ENCODE measurements at places on chromosomes 5 and 9.

DNA sequence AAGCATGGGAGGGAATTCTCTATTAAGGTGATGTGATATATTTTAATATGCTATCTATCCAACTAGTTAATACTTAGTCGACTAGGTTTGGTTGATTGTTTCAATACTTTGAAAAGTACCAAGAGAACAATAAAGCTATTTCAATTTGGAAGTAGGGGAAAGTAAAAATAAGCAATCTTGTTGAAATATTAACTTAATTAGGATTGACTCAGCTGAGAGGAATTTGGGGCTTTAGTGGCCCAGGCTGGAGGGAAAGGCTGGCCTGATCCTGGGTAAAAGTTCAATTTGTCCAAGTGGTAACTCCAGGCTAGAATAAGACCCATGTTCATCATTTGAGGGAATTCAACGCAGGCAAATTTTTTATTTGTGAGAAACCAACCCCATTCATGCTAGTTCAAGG is 48.6 kb downstream of the NMUR2 start:
- no peak for DNase-seq

- DNase-seq, result no peak
These were observed 65.8 kb downstream of the ERAP1 start for GRCh38 chr5:96741891-96742309.

DNA sequence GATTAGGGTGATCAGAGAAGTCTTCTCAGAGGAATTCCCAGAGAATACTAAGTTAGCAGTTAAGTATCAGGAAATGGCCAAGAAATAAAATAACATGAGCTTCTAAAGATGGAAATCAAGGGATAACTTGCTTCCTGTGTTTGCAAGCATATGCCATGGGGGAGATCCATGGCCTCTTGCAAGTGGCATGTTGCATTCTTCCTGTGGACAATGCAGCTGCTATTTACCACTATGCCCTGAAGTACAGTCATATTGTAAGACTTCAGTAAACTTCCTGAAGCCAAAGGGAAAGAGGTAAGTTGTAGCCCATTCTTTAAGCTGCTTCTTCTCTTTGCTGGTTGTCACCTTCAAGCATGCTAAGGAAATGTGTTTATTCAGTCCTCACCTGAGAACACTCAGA is 154.7 kb upstream of the RUSC2 start:
- no peak for DNase-seq

DNA sequence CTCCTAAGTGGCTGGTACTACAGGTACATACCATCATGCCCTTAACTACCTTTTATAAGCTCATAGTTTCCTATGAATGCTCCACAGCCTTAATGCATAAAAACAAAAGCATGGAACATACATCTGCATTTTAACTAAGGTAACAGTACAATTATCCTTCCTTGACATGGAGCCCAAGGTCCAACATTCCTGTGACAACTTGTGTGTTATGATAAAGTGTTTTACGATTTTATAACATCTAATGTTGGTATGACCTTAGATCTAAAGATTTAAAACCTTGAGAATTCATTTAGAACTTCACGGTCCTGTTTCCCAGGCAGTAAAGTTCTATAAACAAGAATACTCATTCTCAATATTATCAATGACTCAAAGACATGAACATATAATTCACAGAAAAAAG is 43.1 kb downstream of the GNG10 start:
- no peak for DNase-seq

DNA sequence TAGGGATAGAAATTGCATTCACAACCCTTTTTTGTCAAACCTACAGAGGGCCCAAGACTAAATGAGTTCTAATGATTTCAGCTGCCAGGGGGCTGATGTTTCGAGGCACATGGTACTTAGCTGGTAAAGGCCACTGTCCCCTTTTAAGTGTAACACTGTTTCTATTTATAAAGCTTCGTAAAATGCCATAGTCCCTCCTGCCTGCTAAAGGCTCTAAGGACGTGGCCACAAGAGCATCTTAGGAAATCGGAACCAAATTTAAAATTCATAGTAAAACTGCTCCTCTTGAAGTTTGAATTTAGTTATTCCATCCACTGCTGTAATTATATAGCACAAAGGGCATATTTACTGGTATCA is 170.3 kb upstream of the WWC1 start:
- no peak for DNase-seq

DNA sequence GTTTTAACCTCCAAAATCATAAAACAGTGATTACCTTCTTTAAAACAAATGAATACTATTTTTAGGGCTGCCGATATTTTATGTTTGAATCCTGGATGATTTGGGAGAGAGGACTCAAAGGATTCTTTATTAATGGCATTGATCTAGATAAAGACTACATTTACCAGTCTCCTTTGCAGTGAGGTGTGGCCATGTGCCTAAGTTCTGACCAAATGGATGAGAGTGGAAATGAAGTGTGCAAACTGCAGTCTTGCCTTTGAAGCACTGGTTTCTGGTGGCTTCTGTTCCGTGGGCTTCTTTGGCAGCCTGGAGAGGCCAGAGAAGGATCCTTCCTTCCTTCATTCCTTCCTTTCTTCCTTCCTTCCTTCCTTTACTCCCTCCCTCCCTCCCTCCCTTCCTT is 24.3 kb upstream of the GDA start:
- DNase-seq, result no peak

GRCh38 chr9:99859243-99859980 is 37.7 kb downstream of the NR4A3 start:
- no peak for DNase-seq

GRCh38 chr5:180494510-180495181 is 467 bp downstream of the CNOT6 start:
- no peak for DNase-seq

GRCh38 chr5:158126442-158127405 is 267.8 kb upstream of the CLINT1 start:
- DNase-seq, result no peak

DNA sequence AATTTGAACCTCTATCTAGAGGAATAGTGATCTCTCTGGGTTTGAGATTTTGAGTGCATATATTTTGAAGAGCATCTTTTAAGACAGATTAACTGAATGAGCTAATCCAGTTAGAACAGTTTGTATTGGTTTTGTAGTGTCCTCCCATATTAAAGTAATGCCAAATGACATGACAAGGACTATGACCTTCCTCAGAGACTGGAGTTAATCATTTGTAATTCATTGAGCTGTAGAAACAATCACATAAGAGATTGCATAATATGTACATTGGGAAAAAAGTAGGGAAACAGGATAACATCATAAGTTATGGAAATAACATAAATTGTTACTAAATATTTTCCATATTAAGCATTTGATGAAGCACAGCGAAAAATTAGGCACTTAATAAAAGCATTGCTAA is 45.8 kb upstream of the PRDM9 start:
- no peak for DNase-seq

DNA sequence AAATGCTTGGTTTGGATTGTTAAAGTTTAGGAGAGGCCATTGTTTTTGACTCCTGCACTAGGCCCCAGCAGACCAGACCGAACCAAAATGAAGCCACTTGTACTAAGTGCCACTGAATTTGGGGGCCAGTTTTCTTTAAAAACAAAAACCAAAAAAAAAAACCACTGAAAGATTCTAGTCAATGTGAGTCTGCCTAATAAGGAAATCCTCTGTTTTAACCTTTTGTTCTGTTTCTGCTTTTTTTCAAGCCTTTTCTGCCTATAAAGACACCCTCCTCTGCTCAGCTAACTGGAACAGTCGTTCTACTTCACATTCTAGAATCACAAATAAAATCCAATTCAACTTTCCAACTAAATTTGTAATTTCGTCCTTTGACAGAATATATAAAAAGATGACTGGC is 64.9 kb downstream of the SERINC5 start:
- DNase-seq, result no peak

DNA sequence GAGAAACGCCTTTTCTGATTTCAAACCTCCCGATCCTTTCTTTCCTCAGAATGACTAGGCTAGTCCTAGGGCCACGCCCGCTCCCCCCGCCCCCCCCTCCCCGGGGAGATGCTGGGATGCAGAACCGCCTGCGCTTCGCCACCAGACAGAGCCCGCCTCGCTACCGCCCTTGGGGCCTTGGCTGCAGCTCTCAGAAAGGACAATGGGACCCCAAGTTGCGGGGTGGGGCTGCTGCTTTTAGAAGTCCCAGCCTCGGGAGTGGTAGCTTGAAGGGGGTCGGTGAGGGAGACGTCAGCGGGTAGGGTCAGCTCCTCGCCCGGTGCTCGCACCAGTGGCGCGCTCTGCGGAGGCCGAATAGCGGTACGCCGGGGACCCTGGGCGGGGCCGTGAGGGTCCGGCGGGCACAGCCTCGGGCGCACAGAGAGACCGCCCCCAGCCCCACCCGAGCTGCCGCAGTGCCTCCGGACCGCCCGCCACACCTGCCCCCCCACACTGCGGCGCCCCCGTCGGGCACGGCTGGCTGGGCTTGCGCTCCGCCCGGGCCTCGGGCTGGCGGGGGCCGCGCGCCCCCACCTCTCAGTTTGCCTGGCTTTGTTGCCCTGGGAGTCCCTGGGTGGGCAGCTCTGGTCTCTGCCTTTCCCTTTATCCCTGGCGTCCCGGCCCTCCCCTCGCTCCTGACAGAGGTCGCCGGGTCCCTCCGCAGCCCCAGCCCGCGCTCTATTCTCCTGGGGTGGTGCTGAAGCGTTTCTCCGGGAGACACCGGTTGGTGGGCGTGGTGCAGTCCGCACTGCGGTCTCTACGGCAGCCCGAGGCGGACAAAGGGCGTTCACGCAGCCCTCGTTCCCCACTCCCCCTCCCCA is 1.2 kb downstream of the MAP1B start:
- no peak for DNase-seq
